ENCODE measurements at places on chromosomes 3 and 15.

- DNase-seq, result no peak
Observed at GRCh38 chr15:40006646-40007045, 32.3 kb downstream of the SRP14 start.

DNA sequence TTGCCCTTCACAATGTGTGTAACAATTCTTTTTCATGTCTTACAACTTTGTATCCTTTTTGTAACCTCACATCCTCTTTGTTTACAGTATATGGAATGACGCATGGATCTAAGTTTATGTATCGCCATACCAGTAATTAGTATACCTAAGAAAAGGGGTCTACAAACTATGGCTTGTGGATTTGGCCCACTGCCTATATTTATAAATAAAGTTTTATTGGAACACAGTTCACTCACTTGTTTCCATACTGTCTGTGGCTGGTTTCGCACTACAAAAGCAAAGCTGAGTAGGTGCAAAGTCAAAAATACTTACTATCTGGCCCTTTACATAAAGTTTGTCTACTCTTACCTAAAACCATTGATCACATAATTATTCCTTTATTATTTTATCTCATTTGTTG lies 226.5 kb downstream of the TBL1XR1 start:
- no peak for DNase-seq

DNA sequence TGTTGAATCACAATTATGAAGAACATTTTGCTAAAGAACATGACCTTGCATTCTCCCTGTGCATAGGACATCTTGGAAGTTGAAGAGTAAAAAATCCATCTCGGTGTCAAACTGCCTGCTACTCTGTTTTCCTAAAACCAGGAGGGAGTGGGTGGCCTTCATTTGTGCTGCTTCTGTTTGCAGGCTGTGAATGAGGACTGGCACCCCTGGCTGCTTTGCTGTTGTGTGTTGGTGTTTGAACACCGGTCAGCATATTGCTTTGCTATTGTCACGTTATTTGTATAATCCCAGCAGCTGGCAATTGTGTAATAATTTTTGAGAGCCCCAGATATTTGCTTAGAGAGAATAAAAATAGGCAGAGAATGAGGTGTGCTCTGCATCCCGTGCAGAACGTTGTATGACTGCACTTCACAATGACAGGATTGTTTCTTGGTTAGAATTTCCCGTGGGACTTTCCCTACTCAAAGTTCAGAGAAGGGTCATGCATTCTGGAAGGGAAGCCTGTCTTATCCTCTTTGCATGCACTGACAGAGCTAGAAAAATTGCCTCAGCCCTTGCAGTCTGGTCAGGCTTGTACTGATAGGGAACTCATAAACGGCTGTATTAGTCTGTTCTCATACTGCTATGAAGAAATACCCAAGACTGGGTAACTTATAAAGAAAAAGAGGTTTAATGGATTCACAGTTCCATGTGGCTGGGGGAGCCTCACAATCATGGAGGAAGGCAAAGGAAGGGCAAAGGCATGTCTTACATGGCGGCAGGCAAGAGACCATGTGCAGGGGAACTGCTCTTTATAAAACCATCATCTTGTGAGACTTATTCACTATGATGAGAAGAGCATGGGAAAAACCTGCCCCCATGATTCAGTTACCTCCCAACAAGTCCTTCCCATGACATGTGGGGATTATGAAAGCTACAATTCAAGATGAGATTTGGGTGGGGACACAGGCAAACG lies 16.3 kb downstream of the SV2B start:
- no peak for DNase-seq

DNA sequence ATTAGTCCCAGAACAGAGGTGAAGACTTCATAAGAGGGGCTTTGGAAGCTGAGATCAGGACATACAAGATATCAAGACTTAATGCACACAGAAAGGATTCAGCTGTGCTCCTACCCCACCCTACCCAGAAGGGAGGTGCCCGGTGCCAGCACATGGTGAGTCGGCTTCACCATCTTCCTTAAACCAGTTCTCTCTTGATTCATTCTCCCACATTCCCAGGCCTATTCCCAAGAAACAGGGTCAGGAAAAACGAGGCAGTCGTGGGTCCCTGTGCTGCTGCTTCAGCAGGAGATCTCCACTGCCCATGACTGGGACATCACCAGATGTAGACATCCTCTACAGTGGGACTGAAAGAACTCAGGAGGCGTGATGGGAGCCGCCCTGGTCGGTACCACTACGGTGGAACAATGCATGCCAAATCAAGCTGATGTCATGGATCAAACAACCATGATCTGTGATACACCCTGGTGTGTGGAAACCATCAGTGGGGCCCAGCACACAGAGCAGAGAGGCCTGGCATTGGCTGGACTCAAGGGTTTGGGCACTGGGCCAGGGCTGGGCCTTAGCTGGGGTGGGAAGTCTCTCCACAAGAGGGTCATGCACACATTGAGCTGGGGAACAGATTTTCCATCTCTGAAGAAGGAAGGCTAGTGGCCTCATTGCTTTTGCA lies 41.9 kb downstream of the CCDC12 start:
- DNase-seq, result no peak

GRCh38 chr15:60313906-60314305 lies 83.9 kb downstream of the ANXA2 start:
- DNase-seq, result no peak

- DNase-seq, result no peak
Observed at GRCh38 chr3:84977021-84977420, 18.2 kb downstream of the CADM2 start.

DNA sequence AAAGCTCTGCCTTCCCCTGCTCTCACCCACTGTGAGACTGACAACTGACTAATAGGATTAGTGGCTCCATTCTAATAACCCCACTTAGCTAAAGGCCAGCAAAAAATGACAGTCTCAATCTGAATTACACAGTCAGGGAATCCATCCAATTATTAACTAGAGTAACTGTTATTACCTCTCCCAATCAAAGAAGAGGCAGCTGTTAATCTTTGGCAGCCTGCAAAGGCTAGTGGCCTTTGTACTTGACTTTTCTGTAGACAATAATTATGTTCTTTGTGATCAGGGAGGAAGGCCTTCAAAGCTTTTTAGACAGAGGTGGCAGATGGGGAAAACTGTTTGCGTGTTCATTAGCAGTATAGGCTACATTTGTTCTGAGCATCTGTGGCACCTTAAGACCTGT lies 177.7 kb downstream of the ISL2 start:
- no peak for DNase-seq

- DNase-seq, result no peak
Observed at GRCh38 chr3:41115069-41115468, 84.2 kb upstream of the CTNNB1 start.

- no peak for DNase-seq
Observed at GRCh38 chr15:64447536-64448315, 12.7 kb upstream of the ZNF609 start.

DNA sequence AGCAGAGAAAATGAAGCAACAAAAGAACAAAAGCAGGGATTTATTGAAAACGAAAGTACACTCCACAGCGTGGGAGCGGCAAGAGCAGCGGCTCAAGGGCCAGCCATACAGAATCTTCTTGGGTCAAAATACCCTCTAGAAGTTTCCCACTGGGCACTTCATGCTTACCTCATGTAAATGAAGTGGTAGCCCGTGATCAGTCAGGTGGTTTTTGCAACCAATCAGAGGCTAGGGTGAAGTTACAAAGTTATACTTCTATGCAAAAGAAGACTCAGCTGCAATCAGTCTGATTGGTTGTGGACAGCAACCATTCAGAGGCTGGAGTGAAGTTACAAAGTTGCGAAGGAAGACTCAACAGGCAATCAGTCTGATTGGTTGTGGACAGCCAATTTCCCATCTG lies 37.8 kb upstream of the TRH start:
- DNase-seq, result peak; percentile 16

DNA sequence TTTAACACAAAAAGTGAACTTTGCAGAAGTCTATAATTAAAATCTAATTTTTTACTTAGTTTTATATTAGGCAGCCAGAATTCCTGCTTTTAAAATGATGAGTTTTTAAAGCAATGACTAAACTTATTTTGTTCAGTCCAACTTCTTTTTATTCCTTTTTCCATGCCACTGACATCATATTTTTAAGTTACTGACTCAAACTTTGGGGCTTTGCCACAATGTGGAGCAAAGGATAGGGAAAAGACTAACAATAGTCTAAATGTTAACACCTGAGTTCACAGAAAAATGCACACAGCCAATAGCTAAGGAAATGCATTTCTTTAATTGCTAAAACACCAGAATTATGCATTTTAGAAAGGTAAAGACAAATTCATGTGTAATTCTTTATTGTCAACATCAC lies 647.6 kb upstream of the DPPA4 start:
- no peak for DNase-seq

- no peak for DNase-seq
Observed at GRCh38 chr3:187858041-187858440, 112.8 kb upstream of the BCL6 start.

DNA sequence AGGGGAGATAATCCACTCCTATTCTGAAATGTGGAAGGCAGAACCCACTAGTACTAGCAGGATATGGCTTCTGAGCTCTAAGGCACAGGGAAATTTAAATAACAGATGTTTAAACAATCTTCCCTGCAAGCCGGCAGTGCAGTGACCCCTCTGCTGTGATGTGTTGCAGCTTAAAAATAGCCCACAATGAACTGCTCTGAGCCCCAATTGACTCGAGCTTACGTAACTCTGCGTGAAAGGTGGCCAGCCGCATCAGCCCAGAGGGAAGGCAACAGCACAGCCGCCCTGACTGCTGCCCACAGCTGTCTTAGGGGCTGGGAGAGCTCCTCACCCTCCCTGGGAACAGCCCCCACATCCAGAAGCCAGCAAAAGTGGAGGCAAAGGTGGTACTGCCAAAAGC lies 12.5 kb upstream of the CAMKV start:
- DNase-seq, result no peak

- DNase-seq, result no peak
Observed at GRCh38 chr3:159816512-159816911, 172.1 kb upstream of the IL12A start.

GRCh38 chr15:45441686-45442085 lies 63.3 kb upstream of the GATM start:
- DNase-seq, result no peak

DNA sequence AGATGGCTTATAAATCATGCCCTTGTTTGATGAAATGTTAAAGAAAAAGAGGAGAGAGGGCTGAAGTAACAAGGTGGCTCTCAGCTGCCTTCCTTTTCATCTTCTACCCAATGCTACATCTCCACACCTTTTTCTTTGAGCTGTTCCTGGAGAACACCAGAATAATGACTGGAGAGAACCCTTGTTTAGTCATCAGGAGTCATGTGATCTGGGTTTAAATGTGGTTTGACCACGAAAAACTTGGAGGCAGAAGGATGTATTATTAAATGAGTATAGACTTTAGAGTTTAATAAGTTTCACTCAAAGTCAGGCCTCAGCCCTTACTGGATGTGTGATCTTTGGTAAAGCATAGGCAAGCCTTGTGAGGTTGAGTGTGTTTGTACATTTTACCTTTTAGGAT lies 230.3 kb upstream of the TBL1XR1 start:
- DNase-seq, result no peak

DNA sequence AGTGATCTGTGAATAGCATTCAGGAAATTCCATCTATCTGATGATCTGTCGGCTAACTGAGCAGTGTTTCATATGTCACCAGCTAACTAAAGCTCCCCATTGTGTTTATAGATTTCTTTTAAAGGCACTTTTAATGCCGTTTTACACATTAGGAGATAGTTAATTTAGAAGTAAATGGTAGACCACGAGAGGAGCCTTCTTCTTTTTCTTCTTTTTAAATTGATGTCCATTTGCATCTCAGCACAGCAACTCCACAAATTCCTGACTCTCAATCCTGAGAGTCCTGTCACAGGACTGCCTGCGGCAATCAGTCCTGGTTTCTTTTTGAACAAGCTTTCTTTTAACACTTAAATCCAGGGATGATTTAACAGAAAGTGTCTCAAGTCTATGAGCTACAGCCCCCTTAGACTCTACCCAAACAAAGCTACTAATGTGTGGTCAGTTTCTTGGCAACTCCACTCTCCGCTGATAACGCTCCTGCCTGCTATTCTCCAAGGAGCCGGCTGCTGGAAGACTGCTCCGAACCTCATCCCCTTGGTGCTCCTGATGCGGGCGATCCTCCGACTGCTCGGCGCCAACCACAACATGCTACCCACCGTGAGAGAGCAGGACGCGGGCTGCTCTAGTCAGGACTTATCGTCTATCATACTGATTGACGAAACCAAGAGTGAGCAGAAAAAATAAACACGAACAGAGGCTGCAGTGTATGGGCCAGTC lies 421.4 kb downstream of the MECOM start:
- peak; percentile 79 for DNase-seq

- no peak for DNase-seq
Observed at GRCh38 chr3:73547427-73548248, 77.1 kb downstream of the PDZRN3 start.

DNA sequence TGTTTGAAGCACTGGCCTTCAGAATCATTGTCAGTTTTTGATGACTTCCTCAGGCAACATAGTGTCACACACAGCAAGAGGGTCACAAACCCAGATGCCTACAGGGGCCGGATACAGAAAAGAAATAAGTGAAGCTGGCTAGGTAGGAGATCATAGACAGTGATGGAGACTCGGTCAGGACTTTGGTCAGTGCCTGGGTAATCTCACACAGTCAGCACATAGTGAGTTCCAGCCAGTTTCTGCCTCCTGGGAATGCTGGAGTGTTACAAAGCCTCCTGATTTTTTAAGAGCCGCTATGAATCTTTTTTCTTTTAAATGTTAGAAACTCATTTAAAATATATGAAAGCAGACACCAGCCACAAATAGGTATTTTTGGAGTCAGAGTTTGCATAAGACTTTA lies 399.1 kb downstream of the IL5RA start:
- DNase-seq, result no peak

- no peak for DNase-seq
Observed at GRCh38 chr3:123841476-123842238, 42.5 kb downstream of the MYLK start.

DNA sequence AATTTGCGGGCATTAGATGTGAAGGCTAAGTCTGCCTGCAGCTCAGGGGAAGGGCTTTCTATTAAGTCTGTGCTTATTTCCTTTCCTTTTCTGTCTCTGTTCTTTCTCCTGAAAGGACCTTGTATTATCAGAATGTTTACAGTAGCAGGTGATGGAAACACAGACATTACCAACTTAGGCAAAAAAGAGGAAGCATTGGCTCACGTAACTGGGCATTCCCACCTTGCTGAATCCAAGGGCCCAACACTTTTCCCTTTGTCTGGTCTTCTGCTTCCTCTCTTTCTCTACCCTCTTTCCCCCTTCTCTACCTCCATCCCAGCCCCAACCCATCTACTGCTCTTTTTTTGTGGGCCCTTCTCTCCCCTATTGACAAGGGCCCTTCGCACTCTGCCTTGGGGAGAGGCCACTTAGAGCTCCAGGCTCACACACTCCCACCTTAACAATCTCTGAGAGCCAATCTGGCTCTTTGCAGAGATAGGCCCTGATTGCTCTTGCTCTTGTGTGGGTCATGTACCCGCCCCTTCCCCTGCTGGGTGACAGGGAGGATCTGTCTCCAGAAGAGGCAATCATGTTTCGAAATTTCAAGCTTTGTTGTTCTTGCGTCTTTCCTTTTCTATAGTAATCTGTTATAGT lies 35.0 kb downstream of the ACAA1 start:
- no peak for DNase-seq

DNA sequence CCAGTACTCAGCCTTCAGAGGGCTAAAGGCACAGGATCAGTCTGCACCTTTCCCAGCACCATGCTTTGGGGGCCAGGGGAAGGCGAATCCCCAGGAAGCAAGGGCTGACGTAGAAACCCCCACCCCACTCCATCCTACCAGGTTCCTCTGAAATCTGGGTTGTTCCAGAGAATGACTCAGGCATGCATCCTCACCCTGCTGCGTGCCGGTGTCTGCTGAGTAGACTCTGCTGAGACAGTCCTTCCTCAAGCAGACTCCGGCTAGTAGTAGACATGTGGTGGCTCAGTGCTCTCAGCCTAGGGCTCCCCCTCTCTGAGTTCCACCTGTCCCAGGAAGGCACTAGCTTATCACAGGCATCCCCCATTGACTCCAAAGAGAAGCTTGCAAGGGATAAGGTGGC lies 9.0 kb downstream of the TMEM43 start:
- DNase-seq, result no peak
